ENCODE measurements at places on chromosomes 5 and 9.

GRCh38 chr9:96688745-96689464 lies 33.8 kb upstream of the PRXL2C start:
- DNase-seq = no peak

- DNase-seq = no peak
Observed at GRCh38 chr5:31218978-31219377, 25.5 kb downstream of the CDH6 start.

DNA sequence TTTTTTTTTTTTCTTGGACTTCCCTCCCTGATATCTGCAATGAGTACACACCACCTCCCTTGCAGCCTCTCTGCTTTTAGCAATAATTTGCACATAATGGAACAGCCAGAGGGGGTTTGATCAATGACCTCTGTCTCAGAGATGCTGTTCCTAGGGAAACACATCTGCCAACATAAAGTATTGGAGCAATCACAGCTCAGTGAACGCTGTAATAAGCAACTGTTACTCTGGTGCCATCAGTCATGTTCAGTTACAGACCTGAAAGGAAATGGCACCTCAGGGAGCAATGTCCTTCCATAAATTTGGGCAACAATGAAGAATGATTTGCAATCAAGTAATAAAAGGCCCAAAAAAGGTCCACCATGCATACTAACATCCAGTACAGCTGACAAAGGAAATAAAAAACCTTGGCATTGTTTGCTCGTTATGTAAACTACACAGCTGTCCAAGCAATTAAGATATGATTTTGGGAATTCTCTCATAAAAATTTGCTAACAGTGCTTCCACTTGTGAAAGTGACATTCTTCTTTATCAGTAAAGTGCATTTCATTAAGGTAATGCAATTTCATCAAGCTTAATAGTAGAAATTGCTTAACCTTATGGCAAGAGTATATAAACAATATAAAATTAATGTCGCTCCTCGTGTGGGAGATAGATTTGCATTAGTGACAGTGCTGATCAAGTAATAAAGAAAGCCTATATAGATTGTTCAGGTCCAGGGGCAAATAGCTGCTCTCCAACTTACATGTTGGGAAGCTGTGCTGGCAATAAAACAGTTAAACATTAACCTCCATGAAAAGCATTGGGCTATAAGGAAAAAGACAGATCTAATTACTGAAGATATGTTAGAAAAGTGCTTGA lies 167.8 kb downstream of the RASEF start:
- DNase-seq = no peak

GRCh38 chr5:107468276-107468675 lies 202.5 kb downstream of the EFNA5 start:
- no peak for DNase-seq

GRCh38 chr5:68683632-68684036 lies 410.2 kb upstream of the SLC30A5 start:
- DNase-seq = no peak

DNA sequence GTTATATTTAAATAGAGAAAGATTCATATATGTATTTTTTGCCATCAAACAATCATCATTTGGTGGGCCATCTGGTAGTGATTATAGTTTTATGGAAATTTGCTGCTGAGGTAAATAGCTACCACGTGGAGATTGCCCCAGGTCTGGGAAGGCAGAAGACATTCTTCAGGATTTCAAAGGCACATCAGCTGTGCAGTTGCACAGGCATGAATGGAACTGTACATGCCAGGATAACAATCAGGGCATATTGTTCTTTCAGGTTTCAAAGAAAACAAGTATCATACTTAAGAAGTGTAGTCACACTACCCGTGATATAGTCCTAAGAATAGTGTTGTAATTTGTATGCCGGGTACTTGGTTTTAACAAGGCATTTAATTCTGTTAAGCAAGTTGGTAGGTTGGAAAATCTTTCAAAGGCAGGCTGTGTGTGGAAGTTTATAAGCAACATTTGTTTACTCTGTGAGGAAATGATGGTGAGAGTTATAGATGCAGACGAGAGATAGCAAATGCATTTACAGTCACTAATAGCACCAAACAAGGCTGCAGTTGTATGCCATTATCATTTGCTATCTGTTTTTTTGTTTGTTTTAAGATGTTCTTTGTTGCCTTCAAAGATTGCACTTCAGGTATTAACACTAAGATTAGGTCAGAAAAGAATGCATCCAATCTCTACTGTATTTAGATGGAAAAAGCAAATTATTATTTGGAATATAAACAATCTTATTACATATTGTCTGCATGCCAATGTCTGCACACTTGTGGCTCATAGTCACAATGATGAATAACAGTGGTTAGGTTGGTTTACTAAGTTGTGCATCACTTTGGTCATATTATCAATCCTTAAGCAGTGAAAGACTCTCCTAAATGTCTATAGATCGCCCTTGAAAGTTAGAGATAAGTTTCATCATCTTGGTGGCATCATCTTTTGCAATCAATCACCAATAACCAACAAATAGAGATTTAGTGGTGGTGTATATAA lies 55.3 kb downstream of the RPS23 start:
- DNase-seq = no peak

DNA sequence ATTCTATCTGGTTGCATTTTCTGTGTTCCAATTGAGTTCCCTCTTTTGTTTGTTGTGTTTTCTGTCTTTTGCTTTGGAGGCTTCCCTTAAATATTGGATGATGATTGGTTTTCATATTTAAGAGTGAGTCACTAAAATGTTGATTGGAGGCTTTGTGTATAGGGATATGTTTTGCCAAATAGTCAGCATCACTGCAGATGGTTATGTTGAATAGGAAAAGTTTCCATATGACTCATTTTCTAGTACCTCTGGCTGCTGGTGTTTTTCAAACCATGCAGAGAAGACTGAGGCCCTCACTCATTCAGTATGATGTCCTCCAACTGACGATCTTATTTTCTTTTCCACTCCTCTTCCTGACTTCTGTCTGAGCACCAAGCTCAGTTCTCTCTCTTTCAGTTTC lies 1290.0 kb downstream of the EFNA5 start:
- no peak for DNase-seq

Measured in NB4 (cell line).